ENCODE measurements at places on chromosomes 3 and 15. TPM values are rescaled to one million over a fixed set of nuclear protein-coding genes. Genes with fewer than 3 reads are reported as not detected.

DNA sequence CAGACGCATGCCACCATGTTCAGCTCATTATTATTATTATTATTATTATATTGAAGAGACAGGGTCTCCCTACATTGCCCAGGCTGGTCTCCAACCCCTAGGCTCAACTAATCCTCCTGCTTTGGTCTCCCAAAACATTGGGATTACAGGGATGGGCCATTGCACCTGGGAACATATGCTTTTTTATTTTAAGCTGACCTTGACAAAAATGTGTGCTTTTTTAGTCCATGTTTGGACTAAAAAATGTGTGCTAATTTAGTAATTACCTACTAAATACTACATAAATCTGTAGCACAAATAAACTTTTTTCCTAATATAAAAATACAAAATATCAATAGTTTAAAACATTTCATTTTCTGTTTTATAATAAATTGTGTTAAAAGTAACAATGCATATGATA lies 693.2 kb downstream of the ROBO1 start:
- no peak for DNase-seq

- no peak for DNase-seq
Measured at GRCh38 chr3:11510356-11510755, 133.4 kb downstream of the VGLL4 start.

DNA sequence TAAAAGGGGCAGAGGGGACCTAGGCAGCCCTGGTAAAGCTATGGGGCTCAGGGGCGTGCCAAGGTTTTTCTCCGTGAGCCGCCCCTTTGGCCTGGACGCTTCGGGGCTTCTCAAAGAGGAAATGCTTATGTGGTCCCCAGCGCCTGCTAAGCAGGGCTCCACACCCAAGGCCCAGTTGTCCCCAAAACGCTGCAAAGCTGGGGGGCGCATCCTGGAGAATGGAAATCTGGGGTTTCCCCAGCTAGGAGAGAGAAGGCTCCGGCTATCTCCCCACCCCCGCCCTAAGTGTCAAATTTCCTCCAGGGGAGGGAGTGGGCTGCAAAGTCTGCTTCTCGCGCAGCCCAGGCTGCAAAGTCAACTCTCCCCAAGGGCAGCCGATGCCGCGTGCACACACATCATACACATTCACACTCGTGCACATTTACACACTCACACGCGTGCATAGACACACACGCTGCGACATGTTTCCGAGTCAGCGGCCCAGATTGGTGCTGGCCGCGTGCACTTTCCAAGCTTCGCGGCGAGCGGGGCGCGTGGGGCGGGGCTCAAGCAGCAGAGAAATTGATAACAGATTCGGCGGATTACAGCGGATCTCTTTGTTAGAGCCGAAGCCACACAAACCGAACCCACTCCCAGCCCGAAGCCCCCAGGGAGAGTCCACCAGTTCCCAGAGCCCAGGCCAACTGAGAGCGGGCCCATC lies 4.5 kb downstream of the WNT5A start:
- peak; percentile 54 for DNase-seq

DNA sequence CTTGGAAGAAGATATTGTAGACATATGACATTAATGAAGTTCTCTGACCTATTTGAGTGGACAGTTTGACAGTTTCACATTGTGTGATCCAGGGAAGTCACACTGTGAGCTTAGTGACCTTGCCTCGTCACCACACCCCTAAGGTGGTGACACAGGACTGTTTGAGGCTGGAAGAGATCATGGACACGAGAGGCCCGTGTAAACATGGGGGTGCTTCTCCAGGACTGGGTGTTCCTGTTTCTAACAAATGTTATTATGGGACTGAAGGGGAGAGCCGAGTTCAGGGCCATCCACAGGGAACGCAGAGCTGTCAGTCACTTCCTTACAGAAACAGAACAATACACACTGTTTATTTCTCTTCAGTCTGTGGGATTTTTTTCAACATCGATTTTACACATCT lies 96.5 kb upstream of the DNAJC19 start:
- DNase-seq: no peak

GRCh38 chr15:73617913-73618312 lies 15.3 kb downstream of the NPTN start:
- DNase-seq: no peak

DNA sequence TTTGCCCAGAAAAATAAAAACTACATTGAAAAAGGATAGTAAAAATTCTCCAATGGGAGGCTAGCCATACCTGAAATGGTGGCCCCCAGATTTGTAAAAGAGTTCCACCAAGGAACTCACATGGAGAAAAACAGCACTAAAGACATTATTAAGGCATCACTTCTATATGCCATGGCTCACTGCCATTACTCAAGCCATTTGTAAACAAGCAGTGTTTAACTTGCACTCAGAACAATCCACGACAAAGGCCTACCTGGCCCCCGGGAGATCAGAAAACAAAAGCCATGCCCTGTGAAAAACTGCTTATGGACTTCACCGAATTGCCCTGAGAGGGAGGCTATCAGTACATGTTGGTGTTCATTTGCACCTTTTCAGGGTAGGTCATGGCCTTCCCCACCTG lies 19.6 kb downstream of the CCR8 start:
- DNase-seq: no peak

- no peak for DNase-seq
Measured at GRCh38 chr3:116739678-116740077, 30.1 kb downstream of the TUSC7 start.

The CHRM5 gene
- polyA plus RNA-seq: 0.03 TPM
